Midbrain (tissue), 1 donor: ENCODE measurements at places on chromosomes 11 and 22.

GRCh38 chr11:111309215-111309915 lies 11.0 kb downstream of the POU2AF3 start:
- DNase-seq = no peak

GRCh38 chr11:23563591-23563990 lies 703.3 kb upstream of the CCDC179 start:
- no peak for DNase-seq

GRCh38 chr11:132540581-132540980 lies 991.7 kb downstream of the OPCML start:
- peak; percentile 7 for DNase-seq

- no peak for DNase-seq
Measured at GRCh38 chr11:30583476-30584280, 2.5 kb downstream of the MPPED2 start.

DNA sequence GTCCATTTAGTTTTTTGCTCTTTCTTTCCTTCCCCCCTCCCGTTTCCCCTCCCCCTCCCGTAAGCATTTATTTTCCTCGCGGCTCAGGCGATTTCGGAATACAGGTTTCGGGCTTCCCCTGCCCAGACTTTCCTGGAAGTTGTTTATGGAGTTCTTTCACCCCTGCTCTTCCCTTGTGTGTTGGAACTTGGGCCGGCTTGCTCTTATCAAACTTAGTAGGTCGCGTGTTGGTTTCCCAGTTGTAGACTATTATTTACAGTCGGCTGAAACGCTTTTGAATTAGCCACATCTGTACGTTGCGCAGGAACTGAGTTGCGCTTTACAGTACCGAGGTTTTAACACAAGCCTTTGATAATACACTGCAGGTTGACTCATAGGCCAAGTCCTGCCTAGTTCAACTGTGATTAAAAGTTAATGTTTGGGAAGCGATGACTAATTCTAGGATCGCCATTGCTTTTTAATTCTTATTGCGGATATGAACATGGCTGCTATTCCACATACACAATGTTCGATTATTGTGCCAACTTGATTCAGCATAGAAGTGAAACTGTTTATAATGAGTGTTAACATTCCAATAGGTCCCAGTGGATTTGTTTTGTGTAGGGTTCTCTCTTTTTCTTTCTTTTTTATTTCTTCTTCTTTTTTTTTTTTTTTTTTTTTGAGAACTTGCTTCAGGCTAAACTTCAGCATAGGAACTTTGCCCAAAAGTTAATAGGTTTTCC lies 1.7 kb downstream of the YAP1 start:
- DNase-seq = no peak

DNA sequence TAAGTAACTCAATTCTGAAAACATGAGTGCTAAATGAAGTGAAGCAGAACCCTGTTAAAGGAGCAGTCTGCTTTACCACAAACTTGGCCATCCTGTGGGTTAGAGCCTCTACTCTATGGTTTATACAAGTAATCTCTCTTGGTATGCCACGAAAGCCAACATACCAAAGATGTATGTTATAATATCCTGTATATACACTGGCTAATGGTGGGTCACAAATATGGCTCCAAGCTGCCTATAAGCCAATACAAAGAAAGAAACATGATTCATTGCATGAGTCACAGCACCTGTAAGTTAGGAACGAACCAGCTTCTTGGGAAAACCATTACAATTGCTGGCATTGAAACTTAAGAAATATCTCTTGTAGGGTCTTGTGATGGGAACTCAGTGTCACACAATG lies 16.1 kb downstream of the XRRA1 start:
- no peak for DNase-seq

DNA sequence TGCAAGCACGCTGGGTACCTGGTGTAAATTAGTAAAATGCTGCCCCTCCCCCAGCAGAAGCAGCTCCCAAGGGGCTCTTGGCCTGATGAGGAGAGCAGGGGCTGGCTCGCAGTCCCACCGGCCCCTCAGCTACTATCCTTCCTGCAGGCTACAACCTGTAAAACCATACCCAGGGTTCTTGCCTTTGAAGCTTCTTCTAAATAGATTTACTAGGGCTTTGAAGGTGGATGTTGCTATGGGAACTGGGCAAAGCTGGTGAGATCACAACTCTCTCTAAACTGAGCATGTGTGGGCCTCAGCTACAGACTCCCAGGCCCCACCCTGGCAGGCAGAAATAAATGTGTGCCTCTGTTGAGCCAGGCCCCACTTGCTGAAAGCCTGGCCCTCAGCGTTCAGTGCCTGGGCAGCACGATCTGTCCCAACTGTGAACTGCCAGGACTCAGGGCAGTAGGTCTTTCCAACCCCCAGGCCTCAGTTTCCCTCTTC lies 18.5 kb downstream of the CD5 start:
- DNase-seq = no peak
